ENCODE measurements at places on chromosomes 11 and 22.

DNA sequence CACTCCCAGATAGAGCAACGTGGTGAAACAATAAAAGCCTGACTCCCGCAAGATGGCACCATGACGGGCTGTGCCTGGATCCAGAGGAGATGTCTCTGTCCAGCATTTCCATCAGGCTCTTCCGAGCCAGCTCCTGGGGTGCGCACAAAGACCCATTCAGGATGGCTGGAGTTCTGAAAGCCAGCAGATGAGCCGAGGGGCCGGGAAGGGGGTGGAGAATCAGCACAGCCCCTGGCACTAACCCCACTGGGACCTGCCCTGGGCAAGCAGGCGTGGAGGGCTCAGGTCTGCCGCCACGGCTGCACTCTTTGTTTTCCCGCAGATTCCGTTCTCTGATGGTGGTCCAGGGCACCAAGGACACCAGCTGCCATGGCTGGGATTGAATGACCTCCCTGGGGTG, 97.2 kb upstream of the BLID start:
- DNase-seq = no peak

DNA sequence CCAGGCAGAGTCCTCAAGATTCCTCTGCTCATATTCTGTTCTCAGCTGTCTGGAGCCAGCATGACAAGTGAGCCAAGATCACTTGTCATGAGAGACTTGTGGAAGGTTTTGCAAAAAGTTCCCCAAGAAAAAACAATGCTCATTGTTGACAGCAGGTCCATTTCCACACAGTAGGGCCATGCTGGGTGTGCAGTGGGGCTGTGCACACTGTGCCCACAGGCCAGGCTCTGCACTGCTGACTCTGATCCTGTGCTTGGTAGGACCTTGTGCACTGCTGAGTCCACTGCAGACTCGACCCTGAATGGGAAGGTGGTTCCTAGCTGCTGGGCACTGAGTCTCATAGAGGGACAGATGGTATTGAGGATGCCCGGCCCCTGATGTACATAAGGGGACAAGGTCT, 33.9 kb upstream of the IGLL5 start:
- no peak for DNase-seq

GRCh38 chr11:535210-535518, 212 bp downstream of the HRAS start:
- no peak for DNase-seq

DNA sequence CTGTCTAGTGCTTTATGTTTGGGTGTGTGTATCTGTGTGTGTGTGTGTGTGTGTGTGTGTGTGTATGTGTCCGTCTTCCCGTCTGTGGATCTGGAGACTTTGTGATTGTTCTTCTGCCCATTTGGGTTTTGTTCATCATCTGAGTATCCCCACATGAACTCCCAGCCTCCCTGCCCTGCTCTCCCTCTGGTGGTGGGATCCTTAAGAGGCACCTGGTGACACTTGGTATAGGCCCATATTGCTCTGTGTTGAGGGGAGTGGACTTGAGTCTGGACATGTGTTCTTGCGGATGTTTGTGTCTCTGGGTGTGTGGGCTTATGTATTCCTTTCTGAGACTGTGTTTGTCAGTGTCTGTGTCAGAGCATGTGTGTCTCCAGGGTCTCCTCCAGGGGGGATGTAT, 15.3 kb downstream of the RCOR2 start:
- no peak for DNase-seq

- no peak for DNase-seq
Observed at GRCh38 chr11:133929401-133930052, 27.2 kb downstream of the IGSF9B start.

DNA sequence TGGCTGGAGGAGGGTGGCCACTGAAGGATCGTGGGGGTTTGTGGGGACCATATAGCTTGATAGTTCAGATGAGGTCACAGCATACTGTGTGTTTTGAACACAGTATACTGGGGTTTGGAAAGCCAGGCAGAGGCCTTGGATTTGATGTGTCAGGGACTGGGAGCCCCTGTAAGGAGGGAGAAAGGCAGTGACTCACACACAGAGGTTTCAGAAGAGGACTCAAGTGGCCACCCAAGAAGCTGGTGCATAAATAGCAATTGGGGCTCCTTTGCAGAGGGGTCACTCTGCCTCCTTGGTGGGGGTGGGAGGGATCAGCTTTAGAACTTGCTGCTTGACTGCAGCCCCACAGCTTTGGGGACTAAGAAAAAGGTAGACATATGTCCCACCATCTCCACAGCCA, 39.3 kb downstream of the SLC5A1 start:
- no peak for DNase-seq

DNA sequence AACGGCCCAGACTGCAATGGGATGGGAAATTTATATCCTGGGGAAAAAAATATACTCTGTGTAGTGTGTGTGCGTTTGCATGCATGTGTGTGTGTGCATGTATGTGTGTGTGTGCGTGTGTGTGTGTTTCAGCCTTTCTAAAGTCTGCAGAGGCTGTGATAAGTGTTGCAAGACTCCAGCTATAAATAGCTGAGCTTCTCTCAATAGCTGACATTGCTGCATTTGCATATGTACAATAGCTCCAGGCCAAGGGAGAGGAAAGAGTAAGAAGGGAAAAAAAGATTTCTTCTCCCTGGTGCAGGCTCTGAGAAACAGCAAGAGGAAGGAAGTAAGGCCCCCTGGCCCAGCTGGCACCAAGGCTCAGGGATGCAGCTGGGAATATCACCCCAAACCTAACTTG, 483.0 kb downstream of the MN1 start:
- DNase-seq = peak; percentile 47

GRCh38 chr11:10693509-10694081, at the start of gene IRAG1:
Gene IRAG1, minus strand, starts transcription at chr11:10693755. Its CDS starts 153 bp downstream, at chr11:10693602.
- no peak for DNase-seq

DNA sequence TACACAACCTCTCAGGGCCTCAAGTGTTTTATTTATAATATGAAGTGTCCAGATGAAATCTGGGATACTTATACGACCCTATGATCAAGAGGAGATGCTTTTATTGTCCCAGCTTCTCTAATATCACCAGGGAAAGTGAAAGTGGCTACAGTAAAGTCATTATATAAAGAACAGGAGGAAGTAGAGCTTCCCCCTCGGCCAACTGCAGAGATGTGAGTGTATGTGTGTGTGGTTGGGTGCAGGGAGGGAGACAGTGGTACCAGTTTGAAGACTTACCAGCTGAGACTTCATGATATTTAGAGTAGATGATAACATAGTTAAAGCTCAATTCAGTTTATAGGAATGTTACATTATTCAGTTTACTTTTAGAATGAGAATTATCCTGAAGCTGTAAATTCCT, 373.6 kb upstream of the DDI1 start:
- peak; percentile 39 for DNase-seq

DNA sequence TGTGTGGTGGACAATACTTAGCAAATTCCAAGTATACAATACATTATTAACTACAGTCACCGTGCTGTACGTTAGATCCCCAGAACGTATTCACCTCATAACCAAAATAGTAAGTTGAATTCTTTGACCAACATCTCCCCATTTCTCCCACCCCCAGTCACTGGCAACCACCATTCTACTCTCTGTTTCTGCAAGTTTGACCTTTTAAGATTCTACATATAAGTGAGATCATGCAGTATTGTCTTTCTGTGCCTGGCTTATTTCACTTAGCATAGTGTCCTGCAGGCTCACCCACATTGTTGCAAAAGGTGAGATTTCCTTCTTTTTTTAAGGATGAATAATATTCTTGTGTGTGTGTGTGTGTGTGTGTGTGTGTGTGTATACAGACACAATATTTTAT, 59.1 kb downstream of the IRAG1 start:
- no peak for DNase-seq

DNA sequence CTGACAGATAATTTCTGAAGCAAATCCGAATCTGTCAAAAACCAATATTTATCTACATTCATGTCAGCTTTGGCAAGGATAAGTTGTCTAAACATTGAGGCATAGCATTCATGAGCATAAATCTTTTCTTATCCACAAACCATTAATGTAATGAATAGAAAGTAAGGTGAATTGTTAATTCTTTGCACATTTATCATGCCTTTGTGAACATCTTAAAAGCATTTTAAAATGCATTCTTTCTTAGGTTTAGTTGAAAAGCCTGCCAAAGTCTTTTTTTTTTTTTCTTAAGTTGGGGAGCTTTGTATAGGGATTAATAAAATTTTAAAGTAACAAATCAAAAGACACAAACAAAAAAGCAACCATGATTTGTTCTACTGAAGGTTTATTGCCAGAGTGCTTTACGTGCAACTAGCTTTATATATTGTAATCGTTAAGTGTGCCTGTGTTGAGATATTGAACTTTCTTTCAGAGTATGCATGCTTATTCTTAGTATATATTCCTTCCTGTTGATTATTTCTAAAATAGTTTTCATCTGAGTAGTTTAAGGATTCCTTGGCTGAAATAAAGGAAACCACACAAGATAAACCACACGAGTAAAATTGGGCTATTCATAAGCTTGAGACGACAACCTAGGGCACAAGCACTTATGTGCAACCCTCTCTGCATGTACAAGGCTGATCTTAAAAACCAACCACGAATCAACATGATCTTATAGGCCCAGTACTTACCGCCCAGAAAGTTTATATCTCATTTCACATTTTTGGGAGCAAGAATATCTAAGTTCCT, 1110.9 kb upstream of the CNTN5 start:
- DNase-seq = no peak

GRCh38 chr22:42544686-42545085, 9.1 kb upstream of the SERHL2 start:
- DNase-seq = no peak

DNA sequence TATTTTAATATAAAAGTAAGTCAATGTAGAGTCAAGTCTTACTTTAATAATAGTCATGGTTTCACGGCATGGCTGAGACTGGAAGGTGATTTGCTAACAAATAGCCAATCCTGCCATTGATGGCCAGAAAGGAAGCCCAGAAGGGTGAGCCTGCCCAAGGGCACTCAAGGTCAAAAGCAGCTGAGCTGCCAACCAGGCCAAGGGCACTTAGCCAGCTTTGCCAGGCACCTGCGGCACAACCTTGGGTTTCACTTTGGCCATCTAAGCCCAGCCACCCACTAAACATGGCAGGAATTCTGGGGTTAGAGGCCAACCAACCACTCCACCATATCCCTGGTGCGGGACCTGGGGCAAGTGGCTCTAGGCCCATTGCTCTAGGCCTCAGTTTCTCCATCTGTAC, 4.2 kb downstream of the LHFPL7 start:
- DNase-seq = no peak

- DNase-seq = no peak
Observed at GRCh38 chr22:33851821-33852384, 68.4 kb downstream of the LARGE1 start.

DNA sequence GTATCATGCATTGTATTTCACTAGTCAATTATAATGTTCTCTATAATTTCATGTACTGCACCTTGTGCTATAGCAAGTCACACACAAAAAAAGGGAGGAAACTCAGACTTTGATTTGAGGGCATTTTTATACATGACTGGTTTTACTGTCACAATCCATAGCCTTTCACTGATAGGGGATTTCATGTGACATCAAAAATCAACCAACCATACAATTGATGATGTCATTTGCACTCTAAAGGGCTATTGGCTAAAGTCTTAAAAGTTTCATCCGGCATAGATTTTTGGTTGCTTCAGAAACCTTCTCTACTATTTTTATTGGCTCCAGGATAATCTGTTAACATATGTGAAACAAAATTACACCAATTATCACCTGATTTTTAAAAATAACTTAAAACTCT, 237.8 kb downstream of the DCDC1 start:
- DNase-seq = no peak

DNA sequence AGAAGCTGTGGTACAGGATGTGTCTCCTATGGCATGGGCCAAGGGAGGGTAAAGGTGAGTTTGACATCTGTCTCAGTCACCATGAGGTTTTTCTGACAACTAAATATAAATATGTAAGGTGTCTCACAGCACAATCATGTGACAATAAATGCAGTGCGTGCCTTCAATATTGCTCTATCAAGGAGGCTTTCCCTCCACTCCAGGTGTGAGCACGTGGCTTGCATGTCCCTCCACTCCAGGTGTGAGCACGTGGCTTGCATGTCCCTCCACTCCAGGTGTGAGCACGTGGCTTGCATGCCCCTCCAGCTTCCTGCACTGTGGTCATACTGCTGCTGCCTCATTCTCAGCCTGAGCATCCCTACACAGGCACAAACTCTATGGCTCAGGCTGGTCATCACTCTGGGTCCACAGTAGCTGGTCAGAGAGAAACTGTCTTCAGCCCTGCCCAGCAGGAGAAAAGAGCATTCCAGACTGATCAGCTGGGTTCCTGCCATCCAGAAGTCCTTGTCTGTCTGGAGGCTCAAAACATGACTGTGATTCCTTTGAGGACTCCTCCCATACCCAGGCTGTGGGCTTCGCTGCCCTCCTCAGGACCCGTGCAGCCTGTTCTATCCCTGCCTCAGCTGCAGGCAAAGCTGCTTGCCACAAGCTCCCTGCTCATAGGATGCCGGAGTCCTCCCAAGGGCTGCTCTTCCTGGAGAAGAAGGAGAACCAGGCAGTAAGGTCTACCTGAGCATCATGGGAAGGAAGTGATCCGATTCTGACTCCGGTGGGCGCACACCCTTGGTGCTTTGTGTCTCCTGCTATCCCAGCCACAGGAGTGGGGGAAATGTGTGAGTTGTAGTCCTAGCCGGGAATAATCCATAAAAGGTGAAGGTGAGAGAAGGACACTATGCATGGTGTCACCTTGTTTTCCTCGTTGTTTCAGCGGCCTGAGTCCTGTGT, 33.4 kb upstream of the VPREB1 start:
- no peak for DNase-seq

GRCh38 chr11:86346513-86346912, 28.2 kb upstream of the CCDC81 start:
- no peak for DNase-seq
